Adrenal gland (tissue), 19 donors: ENCODE measurements at places on chromosomes 3 and 15. TPM values are rescaled to one million over a fixed set of nuclear protein-coding genes. Genes with fewer than 3 reads are reported as not detected.

DNA sequence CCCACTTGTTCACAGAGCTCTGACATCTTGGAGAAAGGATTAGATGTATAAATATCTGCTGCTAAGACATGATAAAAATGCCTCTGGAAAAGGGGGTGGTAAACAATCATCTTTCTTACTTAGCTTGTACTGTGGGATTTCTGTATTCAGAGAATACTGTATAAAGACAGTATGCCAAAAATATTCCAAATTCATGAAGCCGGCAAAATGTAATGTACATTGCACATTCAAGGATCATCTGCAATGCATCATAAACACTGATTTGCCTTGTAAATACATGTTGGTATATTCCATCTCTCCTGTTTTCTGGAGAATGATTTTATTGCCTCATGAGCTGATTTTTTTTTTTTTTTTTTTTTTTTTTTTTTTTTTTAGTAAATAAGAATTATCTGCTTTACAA is 355.3 kb downstream of the ROBO1 start:
- DNase-seq: no peak

GRCh38 chr3:45252826-45253225 is 26.7 kb upstream of the TMEM158 start:
- DNase-seq: no peak

GRCh38 chr3:30048431-30048830 is 558.0 kb upstream of the TGFBR2 start:
- no peak for DNase-seq

GRCh38 chr15:69949485-69949884 is 148.2 kb downstream of the TLE3 start:
- DNase-seq: no peak

DNA sequence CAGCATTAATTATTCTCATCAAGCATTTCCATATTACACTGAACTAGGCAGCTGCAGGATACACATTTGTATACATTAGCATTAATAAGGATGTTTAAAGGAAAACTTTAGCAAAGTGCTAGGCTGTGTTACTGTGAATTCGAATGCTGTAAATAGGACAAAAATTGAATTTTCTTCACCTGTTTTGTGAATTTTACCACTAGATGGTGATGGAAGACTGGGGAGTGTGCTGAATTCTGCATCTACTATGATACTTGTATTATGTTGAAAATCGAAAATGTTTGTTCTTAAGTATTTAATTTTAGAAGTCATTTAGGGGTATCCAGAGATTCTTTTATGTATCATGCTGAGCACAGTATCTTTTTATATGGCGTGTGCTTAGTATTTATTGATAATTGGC is 12.3 kb upstream of the P2RY14 start:
- DNase-seq: no peak

DNA sequence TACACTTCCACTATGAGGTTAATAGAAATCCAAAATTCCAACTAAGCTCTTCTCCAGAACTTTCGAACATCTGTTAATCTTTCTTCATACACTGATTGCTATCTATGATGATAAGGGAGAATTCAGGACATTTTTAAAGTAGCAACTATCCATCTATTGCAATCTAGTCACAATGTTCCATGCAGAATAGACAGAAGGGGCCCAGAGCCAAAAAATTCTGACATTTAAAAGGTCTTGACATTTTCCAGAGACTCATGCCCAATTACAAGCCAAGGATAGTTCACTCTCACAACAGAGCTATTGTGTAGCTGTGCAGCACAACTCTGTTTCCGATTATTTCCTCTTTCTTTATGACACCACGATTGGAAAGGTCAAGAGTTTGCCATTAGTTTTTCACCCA is 999.7 kb upstream of the ALCAM start:
- DNase-seq: no peak

- no peak for DNase-seq
These were observed 240.8 kb upstream of the CNTN6 start for GRCh38 chr3:852033-852432.

The MKRN2OS gene
- not detected for polyA plus RNA-seq

The SCG3 gene
- polyA plus RNA-seq: 6.9 TPM

The ZBTB11 gene
- 6.7 TPM for polyA plus RNA-seq

DNA sequence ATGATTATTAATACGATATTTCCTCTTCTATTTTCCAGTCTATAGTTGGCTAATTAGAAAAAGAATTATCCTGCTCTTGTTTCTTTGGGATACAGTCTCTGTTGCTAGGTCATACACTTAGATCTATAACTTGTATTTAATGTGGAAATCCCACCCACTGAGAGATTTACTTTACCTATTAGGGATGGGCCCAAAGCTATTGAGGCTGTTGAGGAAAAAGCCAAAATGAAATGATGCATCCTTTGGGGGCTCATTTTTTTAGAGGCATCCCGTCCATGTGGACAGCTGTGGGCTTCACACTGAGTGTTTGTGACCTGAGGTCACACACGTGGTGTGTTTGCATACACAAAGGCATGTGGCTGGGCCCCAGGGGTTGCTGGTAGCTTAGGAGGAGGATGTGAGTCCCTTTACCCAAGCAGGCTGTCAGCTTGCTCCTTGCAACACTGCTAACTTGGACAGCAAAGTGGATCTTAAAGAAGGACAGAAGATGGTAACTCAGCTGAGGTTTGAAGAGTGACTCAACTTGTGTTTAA is 477.4 kb downstream of the AGBL1 start:
- DNase-seq: no peak

DNA sequence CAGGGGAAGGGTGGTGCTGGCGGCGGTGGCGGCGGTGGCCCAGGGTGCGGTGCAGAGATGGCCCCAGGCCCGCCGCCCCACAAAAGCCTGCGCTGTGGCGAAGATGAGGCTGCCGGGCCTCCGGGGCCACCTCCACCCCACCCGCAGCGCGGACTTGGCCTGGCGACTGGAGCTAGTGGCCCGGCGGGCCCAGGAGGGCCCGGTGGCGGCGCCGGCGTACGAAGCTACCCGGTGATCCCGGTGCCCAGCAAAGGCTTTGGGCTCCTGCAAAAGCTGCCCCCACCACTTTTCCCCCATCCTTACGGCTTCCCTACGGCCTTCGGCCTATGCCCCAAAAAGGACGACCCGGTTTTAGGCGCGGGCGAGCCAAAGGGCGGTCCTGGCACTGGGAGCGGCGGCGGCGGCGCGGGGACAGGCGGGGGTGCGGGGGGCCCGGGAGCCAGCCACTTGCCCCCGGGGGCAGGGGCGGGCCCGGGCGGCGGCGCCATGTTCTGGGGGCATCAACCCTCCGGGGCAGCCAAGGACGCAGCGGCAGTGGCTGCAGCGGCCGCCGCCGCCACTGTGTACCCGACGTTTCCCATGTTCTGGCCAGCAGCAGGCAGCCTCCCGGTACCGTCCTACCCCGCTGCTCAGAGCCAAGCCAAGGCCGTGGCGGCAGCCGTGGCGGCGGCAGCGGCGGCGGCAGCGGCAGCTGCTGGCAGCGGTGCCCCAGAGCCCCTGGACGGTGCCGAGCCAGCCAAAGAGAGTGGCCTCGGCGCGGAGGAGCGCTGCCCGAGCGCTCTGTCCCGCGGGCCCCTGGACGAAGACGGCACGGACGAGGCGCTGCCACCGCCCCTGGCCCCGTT is 1.6 kb downstream of the SKOR1 start:
- no peak for DNase-seq
